NCI-H1105 treated with DMSO at 0.1 percent for 48 hours (cell line): ENCODE measurements at places on chromosomes 5 and 9.

DNA sequence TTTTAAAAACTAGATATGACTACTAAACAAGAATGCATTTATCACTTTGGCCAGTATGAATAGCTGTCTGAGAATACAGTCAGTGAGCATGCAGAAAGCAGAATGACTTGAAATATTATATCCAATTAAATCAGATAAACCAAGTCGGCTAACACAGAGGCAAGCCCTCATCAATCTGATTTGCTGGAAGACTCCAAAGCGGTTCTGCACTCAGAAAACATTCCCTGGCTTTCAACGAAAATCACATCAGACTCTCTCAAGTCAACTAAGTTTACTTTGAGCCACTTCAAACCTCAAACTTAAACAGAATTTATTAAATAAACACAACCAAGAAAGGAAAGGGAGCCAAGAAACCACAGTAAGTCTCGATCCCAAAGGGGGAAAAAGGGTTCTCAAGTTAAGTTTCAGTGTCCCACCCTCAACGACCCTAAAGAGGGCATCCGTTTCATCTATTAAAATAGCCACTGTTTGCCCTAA, 1.4 kb downstream of the MYO10 start:
- DNase-seq = no peak

DNA sequence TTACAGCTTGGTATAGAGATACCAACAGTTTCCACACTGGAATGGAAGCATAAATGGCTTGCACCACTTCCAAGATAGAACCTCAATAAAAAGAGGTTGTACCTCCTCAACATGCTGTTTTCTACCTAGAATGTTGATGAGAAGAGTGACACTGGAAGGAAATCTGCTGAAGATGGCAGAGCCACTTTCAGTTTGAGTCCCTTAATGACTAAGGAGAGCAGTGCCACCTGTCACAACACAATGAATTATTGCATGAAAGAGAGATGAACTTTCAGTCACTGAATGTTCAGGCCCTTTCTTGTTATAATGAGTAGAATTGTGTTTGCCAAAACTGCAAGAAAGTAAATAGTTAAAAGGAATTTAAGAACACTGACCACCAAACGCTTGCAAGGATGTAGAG, 958.5 kb downstream of the DTWD2 start:
- DNase-seq = no peak

DNA sequence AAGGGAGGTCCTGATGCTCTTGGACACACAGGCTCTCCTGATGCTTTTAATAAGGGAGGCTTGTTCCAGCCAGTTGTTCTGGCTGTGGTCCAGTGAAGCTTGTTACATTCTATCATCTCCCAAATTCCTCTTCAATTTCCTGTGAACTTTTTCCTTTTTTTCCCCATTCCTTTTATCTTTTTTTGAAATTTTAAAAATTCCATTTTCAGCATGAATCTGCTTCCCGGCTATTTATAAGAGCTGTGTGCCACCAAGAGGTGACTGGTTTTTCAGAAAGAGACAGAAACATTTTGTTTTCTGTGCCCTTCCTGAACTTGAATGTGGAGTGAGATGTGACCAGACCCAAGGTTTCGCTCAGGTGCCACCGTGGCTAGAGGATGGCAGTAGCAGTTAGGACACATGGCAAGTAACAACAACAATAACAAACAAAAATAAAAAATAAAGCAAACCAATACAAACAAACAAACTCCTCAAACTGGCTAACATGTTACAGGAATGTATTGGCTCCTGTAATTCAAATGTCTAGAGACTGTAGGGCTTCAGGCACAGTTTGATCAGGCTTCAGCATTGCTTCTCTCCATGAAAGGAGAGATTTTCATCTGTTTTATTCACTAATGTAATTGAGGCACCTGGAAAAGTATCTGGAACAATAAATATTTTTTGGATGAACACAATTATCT, 121.1 kb downstream of the BOD1 start:
- DNase-seq = no peak

- DNase-seq = no peak
Observed at GRCh38 chr5:2128686-2129355, 246.1 kb upstream of the IRX4 start.

GRCh38 chr9:136331556-136332481, 4.5 kb downstream of the GPSM1 start:
- DNase-seq = no peak

DNA sequence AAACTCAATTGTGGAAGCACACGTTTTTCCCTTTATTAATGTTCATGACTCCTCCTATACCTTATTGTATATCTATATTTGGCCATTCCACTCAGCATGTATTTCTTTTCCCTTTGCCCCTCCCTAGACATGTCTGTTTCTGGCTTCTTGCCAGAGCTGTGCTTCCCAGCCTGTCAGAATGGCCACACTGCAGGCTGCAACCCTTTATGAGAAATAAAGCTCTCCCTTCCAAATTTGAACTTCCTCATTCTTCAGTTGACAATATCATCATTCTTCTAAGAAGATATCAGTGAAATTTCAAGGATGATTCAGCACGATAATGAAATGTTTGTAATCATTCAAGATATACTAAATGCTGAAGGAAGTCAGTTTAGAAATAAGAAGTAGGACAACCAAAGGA, 107.6 kb upstream of the PRSS3 start:
- peak; percentile 67 for DNase-seq

GRCh38 chr9:26951794-26952193, 4.4 kb upstream of the IFT74 start:
- DNase-seq = no peak

GRCh38 chr9:83505282-83505681, 32.9 kb downstream of the FRMD3 start:
- peak; percentile 31 for DNase-seq
